ENCODE measurements at places on chromosomes 6 and 20.

DNA sequence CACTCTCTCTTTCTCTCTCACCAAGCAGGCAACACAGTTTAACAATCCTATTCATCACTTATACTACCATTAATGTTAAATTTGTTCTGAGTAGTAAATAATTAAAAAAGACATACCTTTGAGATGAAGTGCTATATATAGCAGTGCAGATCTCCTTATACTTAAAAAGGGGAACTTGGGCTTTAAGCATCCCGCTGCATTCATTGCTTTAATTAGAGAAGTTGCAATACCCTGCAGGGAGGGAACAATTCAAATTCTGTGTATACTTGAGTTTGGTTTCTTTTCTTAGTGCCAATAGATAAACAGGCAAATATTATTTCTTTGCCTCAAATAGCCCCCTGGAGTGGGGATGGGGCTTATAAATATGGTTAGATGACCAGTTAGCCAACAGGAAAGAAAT, 10.8 kb upstream of the ZBTB24 start:
- no peak for DNase-seq

DNA sequence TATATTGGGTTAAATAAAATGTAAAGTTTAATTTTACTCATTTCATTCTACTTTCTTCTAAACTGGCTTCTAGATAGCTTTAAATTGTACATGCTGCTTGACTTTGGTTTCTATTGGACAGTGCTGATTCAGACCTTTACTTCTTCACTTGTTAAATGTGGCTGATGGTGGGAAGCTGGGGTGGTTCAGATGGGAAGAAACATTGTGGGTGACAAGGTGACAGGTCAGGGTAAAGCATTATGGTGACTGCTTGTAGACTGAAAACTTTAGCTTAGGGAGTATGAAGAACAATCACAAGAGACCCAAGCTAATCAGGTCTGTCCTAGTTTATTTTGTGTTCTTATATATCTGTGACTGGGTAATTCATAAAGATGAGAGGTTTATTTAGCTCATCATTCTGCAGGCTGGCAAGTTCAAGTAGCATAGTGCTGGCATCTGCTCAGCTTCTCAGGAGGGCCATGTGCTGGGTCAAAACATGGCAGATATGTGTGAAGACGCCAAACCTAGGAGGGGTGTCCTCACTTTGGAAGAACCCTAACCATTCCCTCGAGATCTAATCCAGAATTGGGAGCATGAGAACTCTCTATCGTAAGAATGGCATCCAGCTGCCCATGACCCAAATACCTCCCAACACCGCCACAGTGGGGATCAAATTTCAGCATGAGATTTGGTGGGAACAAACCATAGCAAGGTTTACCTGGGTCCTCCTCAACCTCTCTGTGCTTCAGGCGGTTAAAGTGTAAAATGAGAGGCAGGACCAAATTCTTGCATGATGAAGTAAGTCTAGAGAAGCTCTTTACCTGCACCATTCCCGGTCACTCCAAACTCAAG, 102.8 kb downstream of the FYN start:
- DNase-seq: no peak

- no peak for DNase-seq
Observed at GRCh38 chr20:53833333-53834061, 236.9 kb downstream of the BCAS1 start.

DNA sequence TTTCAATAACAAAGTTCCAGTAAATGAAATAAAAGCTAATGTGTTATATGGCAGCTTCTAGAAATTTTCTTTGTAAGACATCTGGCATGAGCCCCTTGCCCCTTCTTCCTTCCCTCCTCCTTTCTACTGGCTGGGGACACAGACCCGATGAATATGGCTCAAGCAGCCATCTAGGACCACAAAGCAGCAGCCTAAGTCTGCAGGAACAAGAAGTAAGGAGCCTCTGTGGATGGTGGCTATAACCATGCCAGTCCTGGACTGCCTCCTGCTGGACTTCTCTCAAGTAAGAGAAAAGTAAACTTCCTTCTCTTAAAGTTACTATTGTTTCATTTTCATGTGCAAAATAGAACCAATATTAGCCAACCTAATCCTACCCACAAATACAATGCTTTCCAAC, 114.9 kb upstream of the DST start:
- DNase-seq: no peak
